ENCODE measurements at places on chromosomes 12 and 14.
A peak's percentile ranks its signal among the peaks of the same experiment; 100 is the strongest.

- no peak for DNase-seq
Measured at GRCh38 chr14:39318574-39318973, 84.9 kb downstream of the MIA2 start.

GRCh38 chr14:29016050-29016900 is 249.7 kb downstream of the FOXG1 start:
- peak; percentile 15 for DNase-seq

DNA sequence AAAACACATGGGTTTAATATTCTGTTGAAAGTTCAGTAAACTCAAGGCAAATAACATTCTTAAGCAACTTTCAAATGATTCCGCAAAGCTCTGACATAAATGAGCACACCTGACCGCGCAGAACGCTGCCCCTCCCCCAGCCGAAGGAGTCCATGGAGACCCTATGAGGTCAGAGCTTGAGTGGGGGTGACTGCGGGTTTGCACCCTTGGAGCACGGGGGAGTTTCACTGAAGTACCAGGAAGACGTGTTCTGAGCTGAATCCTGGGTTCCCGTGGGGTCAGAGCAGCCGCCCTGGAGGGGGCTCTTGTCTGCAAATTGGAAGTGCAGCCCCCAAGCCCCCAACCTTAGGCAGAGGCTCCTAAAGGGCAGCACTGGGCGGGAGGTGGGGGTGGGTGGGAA is 324.1 kb upstream of the SFSWAP start:
- DNase-seq: no peak

DNA sequence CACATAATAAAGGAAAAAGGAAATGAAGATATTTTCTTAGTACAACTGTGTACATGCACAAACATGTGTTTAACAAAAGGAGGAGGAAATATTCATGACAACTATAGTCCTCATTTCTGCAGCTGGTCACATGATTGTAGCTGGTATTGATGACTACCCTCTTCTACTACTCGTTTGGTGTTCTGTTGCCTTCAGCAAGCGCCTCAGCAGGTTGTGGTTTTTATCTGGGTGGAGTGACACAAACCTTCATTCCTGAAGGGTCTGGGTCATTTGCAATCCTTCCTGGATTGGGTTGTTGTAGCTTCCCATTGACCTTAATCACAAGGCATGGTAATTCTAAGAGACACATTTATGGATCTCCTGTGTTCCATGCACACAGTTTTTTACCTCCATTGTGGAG is 1009.9 kb upstream of the USP15 start:
- no peak for DNase-seq

DNA sequence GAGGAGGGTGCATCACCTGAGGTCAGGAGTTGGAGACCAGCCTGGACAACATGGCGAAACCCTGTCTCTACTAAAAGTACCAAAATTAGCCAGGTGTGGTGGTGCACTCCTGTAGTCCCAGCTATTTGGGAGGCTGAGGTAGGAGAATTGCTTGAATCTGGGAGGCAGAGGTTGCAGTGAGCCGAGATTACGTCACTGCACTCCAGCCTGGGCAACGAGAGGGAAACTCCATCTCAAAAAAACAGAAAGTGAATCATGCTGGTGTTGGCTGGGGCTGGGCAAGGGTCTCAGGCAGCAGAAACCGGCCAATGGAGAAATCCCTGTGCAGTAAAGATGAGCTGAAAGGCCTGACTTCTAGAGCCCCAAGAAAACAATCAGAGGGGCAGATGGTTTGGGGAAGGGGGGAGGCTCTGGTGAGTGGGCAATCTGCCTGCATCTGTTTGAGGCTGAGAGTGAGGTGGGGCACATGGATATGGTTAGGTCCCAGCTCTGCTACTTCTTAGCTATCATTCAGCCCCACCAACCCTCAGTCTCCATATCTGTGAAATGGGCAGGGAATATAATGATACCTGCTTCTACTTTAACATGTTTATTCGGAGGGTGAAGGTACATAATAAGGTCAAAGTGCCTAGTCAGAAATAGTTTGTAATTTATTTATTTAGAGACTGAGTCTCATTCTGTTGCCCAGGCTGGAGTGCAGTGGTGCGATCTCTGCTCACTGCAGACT is 21.3 kb upstream of the COX6A1 start:
- no peak for DNase-seq

DNA sequence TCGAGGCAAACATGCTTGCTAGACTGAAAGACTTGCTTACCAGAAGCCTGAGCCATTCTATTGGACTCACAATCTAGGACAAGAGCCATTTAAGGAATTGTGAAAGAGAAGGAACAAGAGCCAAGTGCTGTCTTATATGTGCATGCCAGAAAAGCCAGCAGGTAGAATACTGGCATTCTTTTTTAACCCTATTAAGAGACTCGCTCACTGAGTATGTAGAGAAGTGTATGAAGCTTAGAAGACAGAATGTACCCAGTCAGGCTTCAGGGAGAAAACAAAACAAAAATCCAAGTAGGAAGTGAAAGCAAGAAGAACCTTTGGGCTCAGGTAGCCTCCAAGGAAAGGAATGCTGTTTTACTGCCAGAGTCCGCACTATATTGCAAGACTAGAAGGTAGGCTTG is 65.9 kb downstream of the DCAF5 start:
- no peak for DNase-seq

- DNase-seq: no peak
Measured at GRCh38 chr12:46494424-46494823, 121.9 kb upstream of the SLC38A2 start.

DNA sequence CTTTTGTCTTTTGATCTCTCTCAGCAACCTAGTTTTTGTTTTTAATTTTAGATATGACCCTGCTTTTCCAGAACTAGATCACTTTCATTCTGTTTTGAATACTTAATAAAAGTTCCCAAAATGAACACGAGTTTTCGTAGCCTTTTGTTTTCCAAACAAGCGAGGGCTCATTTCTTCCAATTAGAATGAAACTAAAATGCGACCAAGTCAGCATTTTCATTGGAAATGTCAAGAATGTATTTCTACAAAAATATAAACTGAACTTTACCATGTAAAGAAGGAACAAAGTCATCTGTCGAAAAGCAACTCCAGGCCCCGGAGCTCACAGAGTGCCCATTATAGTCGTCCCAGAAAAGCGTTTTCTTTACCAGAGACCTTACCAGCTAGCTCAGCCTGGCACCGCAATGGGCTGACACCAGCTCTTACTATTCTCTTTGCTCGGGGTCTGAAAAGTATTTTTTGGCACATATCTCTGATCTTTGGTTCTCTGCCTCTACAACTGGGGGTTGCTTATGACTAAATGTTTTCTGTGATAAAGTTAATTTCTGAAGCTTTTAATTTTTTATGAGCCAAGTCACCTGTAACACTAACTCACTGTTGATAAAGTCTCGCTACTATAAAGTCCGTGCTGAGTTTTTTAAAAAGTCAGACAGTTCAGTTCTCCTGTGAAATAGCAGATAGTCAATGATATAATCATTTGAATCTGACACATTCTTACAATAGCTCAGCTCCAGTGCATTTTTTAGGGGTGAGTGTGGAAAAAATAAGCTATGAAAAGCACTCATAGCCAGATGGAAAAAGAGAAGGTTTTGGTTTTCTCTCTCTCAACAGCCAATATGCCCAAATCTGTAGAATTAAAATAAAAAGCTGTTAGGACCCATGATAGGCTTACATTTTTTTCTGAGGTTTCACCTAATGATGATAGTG is 43.4 kb downstream of the SAMD4A start:
- no peak for DNase-seq

- no peak for DNase-seq
Measured at GRCh38 chr12:124390442-124391097, 95.7 kb downstream of the RFLNA start.

- no peak for DNase-seq
Measured at GRCh38 chr12:47082796-47083621, 3.2 kb upstream of the AMIGO2 start.

- DNase-seq: no peak
Measured at GRCh38 chr12:14959916-14960496, 1.4 kb downstream of the ARHGDIB start.

DNA sequence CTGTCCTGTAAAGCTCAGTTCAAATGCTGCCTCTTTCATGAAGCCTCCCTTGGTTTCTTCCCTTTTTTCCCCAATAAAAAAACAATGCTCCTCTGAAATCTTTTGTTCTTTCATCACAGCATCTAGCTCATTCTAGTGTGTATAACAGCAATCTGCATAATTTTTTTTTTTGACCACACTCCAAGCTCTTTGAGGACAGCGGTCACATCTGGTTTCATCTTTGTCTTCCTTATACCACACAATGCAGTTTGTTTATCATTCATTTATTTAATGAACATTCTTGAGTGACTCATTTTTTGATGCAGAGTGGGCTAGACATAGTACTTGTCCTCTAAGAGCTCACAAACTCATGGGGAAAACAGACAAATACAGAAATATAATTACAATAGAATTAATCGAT is 7.3 kb downstream of the GNG2 start:
- DNase-seq: no peak

- no peak for DNase-seq
Measured at GRCh38 chr12:12608557-12608957, 3.1 kb upstream of the CREBL2 start.

- DNase-seq: no peak
Measured at GRCh38 chr14:32991691-32992090, 53.0 kb downstream of the NPAS3 start.

- no peak for DNase-seq
Measured at GRCh38 chr12:19846574-19846973, 407.3 kb downstream of the AEBP2 start.

DNA sequence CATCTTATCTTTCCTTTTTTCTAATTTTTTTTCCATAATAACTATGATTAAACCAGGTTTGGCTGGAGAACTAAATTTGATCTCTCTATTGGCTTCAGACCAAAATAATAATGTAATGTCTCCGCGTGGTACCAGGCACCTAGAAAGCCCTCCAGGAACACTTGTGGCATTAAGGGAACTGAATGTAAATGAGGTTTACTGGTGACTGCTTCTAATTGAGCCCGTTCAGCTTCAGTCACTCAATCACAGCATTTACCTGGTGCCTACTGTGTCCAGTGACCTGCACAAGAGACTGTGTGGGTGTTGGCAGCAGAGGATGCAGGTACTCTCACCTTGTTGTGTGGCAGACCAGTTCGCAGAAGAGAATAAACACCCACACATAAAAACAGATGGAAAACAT is 302.5 kb downstream of the DPF3 start:
- no peak for DNase-seq

- no peak for DNase-seq
Measured at GRCh38 chr12:54940727-54941315, 43.7 kb downstream of the TESPA1 start.

- peak; percentile 12 for DNase-seq
Measured at GRCh38 chr14:106872611-106873446, 1346.4 kb downstream of the TMEM121 start.

DNA sequence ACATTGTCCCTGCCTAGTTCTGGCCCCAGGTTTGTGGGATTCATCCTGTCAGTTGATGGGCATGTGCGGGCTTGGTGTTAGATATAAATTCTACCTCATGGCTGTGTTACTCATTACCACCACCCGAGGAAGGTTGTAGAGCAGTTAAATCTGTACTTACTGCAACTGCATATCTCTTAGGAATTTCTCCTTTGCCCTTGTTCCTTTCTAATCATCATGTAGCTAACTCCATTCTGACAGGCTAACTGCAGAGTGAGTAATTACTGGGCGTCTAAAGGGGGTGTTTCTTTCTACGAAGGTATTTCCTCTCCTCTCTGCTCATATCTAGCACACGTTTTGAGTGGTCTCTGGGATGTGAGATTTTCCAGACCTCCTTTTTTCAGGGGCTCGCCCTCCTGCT is 1076.7 kb downstream of the TMTC2 start:
- no peak for DNase-seq

DNA sequence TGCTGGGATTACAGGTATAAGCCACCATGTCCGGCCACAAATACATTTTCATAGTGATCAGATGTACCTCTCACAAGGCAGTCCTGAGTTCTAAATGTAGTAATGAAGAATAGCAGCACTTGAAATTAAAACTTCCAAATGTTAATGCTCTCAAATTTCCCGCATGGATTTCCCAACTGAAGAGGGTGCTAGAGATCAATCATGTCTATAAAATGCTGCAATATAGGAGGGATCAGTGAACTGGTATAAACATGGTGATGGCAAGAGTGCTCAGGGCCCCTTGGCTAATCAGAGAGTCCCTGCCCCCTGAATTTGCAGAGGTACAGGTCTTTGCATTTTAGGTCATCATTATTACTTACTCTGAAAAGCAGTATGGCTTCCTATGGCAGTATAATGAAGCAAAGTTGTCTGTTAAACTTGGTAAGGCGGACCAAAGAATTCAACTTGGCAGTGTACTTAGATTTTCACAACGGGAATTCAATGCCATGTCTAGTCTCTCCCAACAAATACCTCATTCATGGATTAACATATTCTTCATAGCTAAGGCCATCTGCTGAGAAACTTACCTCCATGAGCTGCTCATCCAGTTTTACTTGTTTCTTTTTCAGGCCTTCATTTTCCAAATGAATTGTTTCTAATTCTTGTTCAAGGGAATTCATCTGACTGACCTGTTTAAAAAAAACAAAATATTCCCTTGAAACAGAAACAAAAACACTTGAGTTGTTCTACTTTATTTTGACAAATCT is 67.0 kb upstream of the SAV1 start:
- no peak for DNase-seq

DNA sequence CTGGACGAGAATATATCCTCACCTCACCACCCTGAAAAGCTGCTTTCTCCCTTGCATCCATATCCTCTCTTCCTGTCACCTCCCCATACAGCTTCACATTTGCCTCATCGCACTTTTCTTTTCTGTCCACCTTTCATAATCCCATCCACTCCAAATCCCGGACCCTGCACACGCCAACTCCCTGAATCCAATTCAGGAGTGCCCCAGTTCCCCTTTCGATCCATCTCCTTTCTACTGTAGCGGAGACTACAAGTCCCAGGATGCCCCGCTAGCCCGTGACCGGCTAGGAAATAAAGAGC is 2.5 kb downstream of the TMEM253 start:
- no peak for DNase-seq

GRCh38 chr14:50524060-50524459 is 8.3 kb downstream of the MAP4K5 start:
- no peak for DNase-seq

DNA sequence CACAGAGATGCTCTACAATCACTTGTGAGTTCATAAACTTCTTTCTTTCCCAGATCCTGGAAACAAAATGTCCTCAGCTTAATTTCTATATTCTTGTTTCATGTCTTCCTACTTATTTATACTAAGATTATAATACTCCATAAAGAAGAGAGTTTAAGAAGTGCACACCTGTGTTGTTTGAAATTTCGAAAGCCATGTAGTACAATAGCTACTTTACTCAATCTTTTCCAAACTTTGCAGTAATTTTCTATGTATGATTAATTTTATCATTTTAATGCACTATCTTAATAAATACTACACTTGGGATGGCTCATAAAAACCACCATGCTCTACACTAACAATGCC is 300 bp upstream of the TTC5 start:
- DNase-seq: no peak

DNA sequence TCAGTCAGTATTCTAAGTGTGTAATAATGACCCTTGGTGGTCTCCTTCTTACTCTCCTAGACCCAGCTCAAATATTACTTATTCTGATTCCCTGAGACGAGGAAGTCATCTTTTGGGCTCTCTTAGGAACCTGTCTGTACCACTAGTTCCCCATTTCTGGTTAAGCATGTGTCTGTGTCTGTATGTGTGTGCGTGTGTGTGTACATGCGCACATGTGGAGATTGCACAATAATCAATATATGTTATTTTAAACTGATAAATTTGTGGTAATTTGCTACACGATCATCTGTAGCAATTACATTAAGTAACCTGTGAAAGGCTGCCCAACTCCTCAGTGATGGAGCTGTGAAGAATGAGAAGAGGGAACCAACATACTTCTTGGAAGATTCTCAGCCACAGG is 132.2 kb downstream of the ASCL4 start:
- no peak for DNase-seq
